Lower lobe of right lung (tissue), 2 donors: ENCODE measurements at places on chromosomes 11 and 22. TPM values are rescaled to one million over a fixed set of nuclear protein-coding genes. Genes with fewer than 3 reads are reported as not detected.

Gene CDPF1
- total RNA-seq: 7.1 TPM

DNA sequence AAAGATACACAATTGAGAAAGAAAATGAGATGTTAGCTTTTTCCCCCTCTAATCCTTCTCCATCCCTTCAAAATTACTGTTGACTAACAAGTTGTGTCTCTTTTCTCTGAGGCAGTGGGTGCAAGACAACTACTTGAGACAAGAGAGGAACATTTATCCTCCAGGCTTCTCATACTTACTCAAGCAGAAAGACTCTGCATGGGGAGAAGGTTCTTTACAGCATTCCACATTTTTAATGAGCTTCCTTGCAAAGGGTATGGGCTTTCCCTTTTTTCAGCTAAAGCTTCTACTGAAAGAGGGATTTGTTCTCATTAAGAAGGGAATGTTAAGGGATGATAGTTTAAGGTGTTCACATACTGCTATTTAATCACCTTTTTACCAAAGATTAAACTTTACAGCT lies 47.8 kb downstream of the PAX6 start:
- no peak for DNase-seq

GRCh38 chr11:3181725-3182461 lies 16.8 kb upstream of the OSBPL5 start:
- DNase-seq: no peak

GRCh38 chr11:110566577-110566976 lies 136.8 kb downstream of the FDX1 start:
- no peak for DNase-seq

GRCh38 chr11:18533365-18533764 lies 6.6 kb upstream of the TSG101 start:
- no peak for DNase-seq
